ENCODE measurements at places on chromosomes 6 and 20.

DNA sequence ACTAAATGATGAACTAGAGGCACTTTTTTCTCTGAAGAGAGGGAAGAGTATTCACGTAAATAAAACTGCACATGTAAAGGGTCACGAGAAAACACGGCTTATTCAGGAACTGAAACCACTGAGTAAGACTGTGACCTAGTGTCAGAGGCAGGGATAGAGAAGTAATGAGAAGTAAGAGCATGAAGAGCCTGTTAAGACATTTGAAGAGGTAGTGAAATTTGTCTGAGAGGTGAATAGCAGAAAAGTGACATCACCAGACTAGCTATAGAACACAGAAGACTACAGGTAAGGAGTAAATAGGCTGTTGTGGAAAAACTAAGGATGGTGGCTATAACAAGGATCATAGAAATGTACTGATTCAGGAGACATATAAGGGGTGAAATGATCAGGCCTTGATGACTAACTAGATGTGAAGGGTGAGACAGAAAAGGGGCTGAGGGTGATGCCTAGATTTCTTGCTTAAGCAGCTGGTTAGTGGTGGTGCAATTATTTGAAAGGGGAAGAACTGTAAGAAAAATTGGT, 76.8 kb downstream of the REV3L start:
- DNase-seq: no peak

- DNase-seq: no peak
These were observed 188.2 kb downstream of the ZFP64 start for GRCh38 chr20:52003415-52003814.

GRCh38 chr20:32535316-32535952, 49.7 kb downstream of the NOL4L start:
- DNase-seq: peak; percentile 67

- peak; percentile 50 for DNase-seq
These were observed 8.9 kb downstream of the EHMT2 start for GRCh38 chr6:31888276-31889258.

DNA sequence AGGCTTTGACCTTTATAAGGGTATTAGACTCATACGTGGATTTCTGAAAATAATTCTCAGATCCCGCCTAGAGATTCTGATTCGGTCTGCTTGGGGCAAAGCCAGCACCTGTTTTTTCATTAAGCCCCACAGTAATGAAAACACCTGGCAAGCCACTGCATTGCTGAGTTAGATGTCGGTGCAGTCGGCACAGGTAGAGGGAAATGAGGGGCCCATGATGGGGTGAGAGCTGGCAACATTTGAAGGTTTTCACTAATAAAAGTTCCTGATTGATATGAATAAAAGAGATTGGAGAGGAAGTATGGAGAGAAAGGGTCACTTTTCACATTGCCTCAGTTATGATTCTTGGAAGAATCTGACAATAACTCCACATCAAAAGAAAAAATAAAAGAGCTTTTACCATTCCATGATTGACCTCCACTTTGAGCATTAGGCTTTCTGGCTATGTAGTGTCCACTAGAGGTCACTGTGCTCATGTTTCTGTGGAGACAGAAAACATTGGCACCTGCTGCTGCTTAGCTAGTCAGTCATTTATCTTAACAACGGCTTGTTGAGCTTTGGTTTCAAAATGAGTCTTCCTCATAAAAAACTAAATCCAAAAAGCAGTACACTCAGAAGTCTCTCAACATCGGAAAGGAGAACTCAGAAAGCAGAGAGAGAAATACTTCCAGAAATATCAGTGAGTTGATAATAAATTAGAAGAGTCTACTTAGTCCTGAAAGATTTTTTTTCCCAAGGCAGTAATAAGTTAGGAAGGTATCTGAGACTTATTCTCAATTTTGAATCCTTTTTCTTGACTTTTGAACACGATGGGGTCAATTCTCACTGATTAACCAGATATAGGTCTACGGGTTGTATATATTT, 53.3 kb upstream of the KLHL31 start:
- peak; percentile 83 for DNase-seq

- no peak for DNase-seq
These were observed 482.9 kb upstream of the EYS start for GRCh38 chr6:66189915-66190314.

DNA sequence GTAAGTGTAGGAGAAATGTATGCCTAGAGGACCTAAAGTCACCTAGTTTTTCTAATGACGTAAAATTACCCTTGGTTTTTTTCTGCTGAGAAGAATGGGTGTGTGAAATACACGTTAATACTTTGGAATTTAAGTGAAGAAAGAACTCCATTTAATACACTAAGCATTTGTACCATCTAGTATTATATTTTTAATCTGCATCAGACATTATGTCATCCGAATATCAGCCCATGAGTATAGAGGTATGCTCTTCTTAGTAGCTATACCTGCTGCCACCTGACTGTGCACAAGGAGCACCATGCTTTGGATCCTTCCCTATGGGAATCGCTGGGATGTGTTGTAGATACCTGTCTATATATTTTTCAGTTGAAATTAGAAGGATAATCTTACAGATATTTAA, 106.4 kb downstream of the QKI start:
- DNase-seq: no peak

DNA sequence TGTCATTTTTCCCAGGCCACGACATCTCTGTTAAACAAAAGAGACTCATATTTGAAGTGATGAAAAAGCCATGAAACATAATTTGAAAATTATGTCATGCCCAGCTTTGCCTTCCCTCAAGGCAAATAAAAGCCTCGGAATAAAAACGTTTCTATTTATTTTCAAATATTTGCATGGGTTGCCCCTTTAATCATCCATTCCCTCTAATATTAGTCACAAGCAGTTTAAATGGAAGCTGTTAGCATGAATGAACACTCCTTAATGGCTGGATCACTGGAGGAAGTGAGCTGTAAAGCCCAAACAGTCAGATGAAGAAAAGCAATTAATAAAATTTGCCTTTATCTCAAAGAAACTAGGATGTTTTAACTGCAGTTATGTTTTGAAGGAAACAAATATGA, 69.3 kb upstream of the STMND1 start:
- no peak for DNase-seq

DNA sequence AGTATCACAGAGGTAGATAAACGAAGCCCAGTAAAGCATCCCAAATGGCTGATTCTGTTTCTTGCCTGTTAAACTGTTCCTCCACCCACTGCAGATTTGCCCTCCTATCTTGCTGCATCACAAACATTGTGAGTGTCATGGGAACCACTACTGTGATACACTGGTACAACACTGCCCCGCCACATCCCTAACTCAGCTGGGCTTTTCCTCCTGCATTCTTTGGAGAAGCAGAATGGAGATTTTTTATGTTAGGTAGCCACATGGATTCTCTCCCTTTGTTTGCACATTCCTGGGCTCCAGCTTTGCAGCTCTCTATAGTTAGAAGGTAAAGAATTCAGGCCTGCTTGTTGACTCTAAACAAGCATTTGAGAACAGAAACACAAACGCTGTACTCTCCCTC, 234.1 kb downstream of the TMEM242 start:
- peak; percentile 58 for DNase-seq

DNA sequence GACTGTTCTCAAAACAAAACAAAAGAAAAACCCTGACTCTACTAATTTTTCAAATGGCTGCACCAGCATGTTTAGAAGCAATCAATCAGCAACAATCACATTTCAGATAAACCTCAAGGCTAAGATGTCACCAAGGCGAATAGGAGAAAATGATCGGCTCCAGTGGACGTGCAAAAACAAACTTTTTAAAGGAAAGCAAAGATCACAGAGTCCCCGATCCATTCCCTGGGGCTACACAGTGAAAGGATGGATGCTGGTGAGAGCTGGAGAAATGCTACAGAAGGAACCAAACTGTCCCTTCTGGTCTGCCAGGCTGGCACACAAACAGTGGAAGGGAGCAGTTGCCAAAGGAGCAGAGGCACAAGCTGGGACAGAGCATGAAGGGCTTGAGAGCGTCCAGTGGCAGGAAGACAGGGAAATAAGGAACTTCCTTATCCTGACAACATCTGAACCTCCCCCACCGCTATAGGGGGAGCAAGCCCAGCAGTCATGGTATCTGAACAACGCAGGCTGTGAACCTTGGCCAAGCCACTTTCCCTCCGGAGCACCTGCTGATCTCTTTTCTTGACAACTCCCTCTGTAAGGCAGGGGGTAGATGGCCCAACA, 73.7 kb upstream of the HIVEP1 start:
- DNase-seq: no peak

DNA sequence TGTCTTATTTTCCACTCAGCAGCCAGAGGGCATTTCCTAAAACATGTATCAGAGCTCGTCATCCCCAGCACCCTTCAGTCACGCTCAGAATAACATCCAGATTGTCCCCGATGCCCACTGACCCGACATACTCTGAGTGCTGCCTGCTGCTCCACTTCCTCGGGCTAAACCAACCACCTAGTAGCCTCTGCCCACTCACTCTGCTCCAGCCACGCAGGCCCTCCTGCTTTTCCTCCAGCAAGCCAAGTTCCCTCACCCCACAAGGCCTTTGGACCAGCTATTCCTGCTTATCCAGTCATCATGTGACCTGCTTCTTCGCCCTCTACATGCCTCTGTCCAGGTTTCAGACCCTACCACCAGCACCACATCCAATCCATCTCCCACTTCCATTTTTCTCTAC, 454.2 kb downstream of the CD83 start:
- DNase-seq: no peak

DNA sequence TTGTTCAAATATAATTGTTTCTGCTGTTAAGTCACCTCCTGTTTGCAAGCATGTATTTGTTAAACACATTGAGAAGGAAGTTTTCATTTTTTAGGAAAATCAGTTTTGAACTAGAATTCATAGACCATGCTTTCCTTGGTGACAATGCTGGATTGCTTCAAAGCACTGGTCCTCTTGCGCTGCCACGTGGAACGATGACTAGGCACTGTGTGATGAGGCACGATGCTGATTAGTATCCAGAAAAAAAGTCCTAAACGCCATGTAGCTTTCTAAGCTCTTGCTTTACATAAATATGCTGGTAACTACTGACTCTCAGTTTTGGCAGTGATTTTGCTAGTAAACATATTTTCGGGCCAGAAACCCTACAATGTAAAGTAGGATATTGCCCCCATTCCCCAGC, 11.1 kb upstream of the EXOC2 start:
- DNase-seq: no peak
